ENCODE measurements at places on chromosomes 1 and 21. TPM values are rescaled to one million over a fixed set of nuclear protein-coding genes. Genes with fewer than 3 reads are reported as not detected.

MAEL gene
- 2.2 TPM for polyA plus RNA-seq

SOX13 gene
- 40.8 TPM for polyA plus RNA-seq

DNA sequence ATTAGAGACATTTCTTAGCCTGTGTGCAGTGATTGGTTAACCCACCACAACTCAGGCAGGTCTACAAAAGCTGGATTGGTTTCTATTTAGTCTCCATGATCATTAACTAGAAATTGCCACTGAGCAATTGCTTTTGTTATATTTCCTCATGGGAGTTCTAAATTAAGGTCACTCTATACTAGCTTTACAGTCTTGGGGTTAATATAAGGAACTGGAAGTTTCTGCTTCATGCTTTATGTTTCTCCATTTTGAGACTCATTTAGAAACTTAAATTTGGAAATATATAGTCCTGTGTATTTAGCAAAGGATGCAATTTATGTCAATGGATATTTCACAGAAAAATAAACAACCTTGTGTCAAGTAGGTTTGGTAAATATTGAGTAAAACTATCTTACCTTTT, 137.5 kb downstream of the HLX start:
- DNase-seq: no peak

GRCh38 chr1:233664253-233664652, 50.3 kb downstream of the KCNK1 start:
- DNase-seq: no peak

OR2T11 gene
- not detected for polyA plus RNA-seq

All from renal cortex interstitium (tissue), 15 donors.